ENCODE measurements at places on chromosomes 7 and 10.

DNA sequence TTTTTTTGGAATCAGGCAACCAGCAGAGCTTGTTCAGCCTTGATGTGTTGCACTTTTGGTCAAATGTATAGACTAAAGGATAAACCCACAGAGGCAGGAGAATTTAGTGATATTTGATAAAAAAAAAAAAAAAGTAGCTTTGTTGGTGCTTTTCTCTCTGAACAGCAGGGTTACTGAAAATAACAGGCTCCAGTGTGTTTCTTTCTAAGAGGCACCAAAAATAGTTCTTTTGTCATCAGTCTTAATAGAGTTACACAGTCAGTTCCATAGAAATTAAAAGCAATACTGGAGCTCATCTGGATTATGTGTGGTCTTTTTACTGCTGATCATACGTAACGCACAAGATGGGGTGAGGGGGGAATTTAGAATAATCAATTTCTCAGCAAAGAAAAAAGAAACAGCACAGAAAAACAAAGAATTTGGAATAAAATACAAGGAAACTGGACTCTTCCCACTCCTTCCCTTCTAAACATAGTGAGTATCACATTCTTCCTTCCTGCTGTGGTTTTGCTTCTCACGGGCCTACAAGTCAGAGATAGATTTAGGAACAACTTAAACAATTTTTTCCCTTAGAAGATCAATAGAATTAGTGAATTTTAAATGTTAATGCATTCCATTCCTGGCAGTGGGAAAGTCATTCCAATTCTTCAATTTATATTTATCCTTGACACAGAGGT lies 178.8 kb upstream of the AKR1E2 start:
- DNase-seq, result no peak

DNA sequence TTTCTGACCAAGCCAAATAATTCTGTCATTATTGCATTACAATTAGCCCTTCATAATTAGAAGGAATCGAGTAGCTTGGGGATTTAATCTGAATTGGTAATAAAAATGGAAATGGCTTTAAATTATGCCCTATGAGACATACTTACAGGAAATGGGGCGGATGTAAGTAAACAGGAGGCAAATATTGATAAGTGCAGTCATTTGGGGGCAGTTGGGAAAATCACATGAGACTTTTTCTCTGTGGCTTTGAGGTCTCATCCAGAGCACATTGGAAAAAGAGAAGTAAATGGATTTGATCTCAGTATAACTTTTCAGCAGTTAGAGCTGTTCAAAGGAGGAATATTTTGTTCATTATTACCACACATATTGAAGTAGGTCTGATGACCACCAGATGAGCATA lies 307.8 kb upstream of the POM121L12 start:
- no peak for DNase-seq

- DNase-seq, result no peak
These were observed 43.8 kb downstream of the EXOC6 start for GRCh38 chr10:92891885-92892690.

DNA sequence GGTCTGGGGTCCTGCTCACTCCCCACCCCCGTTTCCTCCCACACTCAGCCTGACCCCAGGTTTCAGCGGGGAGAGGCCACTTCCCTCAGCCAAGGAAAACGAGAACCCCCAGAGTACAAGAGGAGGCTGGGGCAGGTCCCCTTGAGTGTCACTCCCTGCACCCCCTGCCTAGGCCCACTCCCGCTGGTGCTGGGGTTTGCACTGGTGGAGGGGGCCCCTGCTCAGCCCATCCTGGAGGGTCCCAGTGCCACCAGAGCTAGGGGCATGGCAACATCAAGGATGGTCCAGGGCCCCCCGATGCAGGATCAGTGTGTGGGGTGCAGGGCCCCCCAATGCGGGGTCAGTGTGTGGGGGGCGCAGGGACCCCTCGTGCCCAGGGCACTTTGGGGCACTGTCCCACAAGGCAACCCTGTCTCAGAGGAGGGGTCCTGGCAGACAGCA lies 70.5 kb upstream of the KCTD7 start:
- no peak for DNase-seq

DNA sequence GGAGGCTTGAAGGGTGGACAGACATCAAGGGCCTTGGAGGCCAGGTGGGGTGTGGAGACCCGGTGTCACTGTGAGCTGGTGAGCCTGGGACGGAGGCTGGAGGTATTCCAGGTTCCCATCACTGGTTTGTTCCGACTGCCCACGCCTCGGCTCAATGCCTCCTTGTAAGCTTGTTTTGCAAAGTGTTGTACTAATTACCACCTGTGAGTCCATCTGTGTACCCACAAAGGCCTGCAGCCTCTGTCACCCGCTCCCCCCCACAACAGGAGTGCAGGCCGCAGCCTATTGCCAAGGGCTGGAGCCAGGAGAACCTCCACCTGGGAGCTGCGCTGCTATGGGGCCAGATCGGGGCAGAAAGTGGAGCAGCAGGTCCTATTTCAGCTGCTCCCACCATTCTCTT lies 521.8 kb upstream of the DPP6 start:
- DNase-seq, result no peak

DNA sequence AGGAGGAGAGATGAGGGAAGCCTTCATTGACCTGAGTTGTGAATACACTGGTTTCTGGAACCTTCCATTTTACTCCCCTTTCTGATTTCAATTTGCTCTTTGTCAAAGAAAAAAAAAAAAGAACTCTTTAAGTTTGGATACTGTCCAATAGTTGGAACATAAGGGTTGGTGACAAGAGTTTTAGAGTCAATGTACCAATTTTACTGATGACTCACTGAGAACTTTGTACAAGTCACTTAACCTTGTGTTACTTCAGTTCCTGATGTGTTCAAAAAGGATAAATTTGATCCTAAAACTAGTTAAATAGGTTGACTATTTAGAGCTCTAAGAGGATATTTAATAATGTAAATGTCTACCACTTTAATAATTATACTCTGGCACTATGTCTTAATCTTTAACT lies 4.1 kb upstream of the CDK14 start:
- DNase-seq, result no peak

GRCh38 chr7:255721-256361 lies 34.1 kb upstream of the FOXL3 start:
- DNase-seq, result no peak

- no peak for DNase-seq
These were observed 133.8 kb downstream of the SEMA3A start for GRCh38 chr7:84060760-84061261.

DNA sequence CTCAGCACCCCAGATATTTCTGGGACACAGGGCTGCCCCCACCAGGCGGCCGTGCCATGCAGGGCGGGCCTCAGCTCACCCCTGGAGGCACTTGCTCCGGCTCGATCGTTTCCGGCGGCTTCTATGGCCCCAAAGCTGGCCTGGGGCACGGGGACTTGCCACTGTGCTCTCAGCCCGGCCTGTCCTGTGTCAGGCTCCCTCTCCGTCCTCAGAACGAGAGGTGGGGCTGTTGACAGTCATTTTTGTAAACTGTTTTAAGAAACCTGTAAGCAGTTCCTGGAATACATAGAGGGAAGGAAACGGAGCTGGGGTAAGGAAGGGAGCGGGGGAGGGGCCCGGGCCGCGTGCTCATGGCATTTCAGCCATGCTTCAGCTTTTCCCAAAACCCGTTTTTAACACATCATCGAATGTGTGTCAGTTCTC lies 30.7 kb upstream of the PRKAR1B start:
- no peak for DNase-seq

GRCh38 chr10:47033541-47034270 lies 122.5 kb downstream of the PTPN20 start:
- DNase-seq, result no peak

DNA sequence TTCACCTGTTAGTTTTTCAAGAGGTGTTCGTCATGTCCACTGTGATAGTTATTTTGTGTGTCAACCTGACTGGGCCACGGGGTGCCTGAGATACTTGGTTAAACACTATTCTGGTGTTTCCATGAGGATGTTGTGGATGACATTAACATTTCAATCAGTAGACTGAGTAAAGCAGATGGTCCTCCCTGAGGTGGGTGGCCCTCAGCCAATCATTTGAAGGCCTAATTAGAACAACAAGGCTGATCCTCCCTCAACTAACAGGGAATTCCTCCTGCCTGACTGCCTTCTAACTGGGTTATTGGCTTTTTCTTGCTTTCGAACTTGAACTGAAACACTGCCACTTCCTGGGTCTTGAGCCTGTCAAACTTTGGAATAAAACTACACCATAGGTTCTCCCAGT lies 75.8 kb downstream of the ENO4 start:
- no peak for DNase-seq

DNA sequence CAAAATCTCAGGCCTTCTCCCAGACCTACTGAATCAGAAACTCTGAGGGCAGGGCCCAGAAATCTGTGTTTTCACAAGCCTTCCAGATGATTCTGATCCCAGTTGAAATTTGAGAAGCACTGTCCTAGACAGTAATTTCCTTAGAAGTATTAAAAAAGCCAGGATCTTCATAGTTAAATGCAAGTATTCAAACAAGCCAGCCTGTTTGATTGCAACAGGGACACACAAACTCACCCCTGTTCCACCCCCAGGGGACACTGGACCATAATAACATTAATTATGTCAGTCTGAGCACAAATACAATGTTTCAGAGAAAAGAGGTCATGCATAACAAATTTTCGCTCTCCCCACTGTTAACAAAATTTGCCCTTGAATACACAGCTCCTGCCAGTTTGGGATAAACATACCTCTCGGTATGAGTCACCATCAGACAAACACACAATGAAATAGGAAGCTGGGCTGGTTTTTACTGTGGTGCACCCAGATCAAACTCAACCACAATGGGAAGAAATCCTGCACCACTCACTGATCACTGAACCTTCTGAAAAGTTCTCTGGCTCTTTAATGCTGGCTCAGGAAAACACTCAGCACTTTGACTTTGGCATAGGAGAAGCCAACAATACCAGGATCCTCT lies 34.3 kb downstream of the ABLIM1 start:
- DNase-seq, result no peak

DNA sequence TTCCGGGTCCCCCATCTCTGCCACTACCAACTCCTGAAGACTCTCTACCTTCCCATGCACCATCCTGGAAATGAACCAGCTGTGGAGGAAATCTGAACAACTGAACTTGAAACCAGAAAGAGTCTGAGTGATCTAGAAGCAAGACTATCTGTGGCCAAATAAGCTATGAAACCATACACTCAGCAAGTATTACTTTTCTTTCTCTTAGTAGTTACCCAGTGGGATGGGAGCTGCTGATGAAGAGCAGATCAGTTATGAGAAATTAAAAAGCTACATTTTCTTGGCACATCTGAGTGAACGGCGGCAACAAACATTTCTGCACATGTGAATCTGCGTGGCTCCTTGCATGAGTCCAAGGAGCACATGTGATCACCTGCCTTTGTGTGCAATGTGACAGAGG lies 31.6 kb upstream of the AGK start:
- DNase-seq, result no peak

DNA sequence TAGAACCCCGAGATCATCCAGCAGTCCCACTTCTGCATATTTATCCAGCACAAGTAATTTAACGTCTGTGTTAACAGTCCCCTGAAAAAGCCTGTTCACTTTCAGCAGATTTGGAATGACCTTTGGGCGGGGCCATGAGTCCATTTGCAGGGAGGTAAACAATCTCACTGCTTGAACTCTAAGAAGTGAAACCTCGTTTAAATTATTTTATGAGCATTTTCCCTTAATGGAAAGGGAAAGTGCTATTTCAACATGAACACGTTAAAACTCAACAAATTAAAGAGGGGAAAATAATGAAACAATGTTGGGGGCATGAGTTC lies 282.8 kb downstream of the GATA3 start:
- no peak for DNase-seq

- DNase-seq, result no peak
These were observed 244.4 kb upstream of the SLC26A5 start for GRCh38 chr7:103690242-103690974.

DNA sequence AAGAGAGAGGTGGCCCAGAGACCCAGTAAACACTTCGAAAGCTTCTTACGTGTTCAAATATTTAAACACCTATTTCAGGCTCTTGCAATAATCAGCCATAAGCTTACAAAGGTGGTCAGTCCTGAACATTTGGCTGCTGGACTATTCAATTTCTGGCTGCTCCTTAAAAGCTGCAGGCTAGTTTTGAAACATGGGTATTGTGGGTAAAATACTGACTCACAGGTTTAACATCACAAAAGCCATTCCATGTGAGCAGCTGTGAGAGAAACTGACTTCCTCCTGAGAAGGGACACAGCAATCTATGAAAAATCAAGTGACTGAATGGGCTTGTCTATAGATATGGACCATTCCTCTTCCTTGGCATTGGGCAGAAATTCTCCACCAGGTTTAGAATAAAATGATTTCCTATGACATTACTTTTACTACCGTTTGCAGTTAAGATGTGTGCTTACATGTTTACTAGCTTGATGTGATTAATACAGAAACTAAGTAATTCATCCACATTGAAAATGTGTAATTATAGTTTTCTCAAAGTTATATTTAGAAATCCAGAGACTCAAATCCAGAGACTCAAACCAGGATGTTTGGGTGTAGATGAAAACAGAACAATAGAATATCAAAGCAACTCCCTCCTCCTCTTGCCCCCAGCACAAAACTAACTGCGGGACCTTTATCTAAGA lies 252.3 kb downstream of the GATA3 start:
- DNase-seq, result no peak

DNA sequence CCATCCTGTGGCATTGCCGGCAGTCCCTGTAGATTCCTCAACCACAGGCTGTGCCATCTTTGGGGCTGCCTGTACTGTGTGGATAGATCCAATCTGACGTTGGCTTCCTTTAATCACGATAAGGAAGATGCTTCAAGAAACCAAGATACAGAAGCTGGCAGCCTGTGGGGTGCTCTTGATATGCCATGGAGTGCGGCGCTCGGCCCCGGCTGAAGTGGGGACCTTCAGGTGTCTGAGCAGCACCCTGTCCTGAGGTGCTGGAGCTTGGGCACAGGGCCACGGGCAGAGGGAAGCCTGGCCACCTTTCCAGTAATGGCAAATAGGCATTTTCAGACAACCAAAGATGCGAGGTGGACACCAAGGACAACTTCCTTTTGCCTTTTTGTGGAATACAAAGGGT lies 139.5 kb downstream of the ACTR3B start:
- DNase-seq, result no peak

GRCh38 chr7:90455163-90456030 lies 14.0 kb upstream of the PTTG1IP2 start:
- DNase-seq, result no peak

GRCh38 chr10:117222976-117223692 lies 17.8 kb upstream of the SLC18A2 start:
- DNase-seq, result no peak
